Stimulated activated CD4-positive, alpha-beta T cell treated with anti-CD3 and anti-CD28 coated beads, TNF-alpha, amount 100 ng/mL, for 48 hours (primary cell): ENCODE measurements at places on chromosomes 2 and 18.

DNA sequence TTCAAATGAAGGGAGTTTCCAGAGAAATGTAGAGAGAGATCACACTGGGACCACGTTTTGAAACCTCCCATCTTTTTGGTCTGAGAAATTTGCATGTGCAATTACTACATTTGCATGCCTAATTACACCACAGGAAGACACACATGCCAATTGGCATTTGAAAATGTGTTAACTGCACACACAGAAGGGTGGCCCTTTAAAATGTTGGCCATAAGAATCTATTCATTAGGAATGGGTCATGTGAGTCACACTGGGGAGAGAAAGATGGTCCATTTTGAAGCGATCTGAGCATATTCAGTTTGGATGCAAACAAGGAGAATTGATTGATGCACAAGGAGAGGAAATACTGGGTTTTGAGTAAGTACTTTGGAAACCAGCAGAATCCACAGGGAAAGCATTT, 1407.1 kb upstream of the ACVR2A start:
- no peak for DNase-seq

- no peak for DNase-seq
These were observed 5.9 kb upstream of the REL start for GRCh38 chr2:60875520-60875919.

DNA sequence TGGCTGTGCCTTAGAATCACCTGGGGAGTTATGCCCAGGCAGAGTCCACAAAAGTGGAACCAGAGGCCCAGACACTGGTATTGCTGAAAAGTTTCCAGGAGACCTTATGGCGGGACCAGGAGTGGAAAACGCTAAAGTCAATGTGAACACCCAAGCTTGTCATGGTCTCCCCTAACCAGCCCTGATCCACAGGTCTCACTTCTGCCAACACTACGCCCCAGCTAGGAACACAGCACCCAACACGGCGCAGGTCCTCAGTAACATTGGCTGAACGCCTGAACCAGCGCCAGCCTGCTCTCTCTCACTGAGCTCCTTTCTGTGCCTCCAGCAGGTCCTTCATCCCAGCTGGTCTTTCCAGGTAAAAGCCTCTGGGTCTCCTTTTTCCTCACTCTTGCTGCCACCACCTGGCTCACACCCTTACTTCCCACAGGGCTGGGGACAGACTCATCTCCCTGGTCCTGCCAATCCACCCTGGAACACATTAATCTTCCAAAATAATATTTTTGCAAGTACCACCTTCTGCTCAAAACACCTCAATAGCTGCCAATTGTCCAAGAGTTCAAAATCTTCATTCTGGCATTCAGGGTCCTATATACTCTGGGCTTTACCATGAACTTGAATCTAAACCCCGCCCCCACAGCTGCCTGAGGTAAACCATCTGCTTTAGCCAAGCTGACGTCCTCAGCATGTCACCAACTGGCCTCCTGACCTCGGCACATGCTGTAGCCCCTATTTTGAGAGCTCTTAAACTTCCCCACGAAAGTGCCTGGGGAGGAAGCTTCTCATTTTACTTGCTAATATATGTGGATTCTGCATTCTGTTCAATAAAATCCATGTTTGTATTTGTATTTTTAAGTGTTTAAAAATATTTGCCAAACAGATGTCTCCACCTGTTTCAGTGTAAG, 34.6 kb downstream of the ADCY3 start:
- no peak for DNase-seq

- no peak for DNase-seq
These were observed 109.6 kb downstream of the SH3RF3 start for GRCh38 chr2:109238580-109238979.

DNA sequence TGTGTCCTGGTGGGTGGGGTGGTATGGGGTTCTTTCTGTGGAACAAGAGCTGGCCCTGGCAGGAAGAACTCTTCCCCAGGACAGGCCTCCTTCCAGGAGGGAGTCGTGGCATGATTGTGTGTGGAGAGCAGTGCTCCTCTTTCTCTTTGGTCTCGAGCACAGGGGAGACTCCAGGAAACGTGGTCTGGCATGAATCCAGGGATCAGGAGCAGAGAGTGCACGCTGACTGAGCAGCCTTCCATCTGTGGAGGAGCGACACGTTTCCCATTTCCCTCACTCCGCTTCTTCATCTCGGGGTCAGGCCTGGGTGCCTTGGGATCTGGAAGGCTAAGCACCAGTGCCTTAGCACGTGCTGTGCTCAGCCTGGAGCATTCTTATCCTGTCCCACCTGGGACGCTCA, 132.0 kb upstream of the HDAC4 start:
- no peak for DNase-seq

- DNase-seq: no peak
These were observed 29.7 kb downstream of the C2orf42 start for GRCh38 chr2:70161069-70161534.
